Uterus (tissue), 4 donors: ENCODE measurements at places on chromosomes 5 and 9.
A peak's percentile ranks its signal among the peaks of the same experiment; 100 is the strongest.

DNA sequence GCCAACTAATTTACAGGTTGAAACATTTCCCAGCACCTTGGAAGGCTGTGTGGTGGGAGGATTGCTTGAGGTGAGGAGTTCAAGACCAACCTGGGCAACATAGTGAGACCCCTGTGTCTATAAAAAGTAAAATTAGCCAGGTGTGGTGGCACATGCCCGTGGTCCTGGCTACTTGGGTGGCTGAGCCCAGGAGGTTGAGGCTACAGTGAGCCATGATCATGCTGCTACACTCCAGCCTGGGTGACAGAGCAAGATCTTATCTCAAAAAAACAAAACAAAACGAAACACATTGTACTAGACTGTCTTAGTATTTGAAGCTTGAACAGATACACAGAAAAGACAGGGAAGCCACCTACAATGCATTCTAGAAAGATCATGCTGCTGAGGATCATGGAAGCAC is 2.8 kb upstream of the HSDL2 start:
- no peak for DNase-seq

- no peak for DNase-seq
Measured at GRCh38 chr5:127839496-127840197, 136.5 kb downstream of the CCDC192 start.

GRCh38 chr5:126368239-126368812 is 54.9 kb upstream of the GRAMD2B start:
- peak; percentile 73 for DNase-seq

GRCh38 chr5:39675676-39676075 is 250.9 kb upstream of the DAB2 start:
- no peak for DNase-seq

GRCh38 chr5:125278711-125279110 is 532.3 kb upstream of the ZNF608 start:
- no peak for DNase-seq

DNA sequence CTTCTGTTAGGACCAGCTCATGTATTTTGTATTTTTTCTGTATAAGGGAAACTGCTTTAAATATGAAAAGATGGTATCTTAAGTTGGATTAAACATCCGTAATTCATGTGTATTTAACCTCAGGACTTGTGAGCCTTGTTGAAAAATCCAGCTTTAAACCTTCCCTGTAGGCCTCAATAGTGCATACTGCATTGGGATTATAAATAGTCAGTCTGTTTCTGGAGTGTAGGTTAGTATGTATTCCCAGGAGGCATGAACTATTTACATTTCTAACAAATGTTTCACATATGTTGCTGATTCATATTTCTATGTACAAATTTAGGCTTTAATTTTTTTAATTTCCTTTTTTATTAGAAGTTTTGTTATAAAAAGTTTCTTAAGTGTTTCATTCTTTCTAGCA is 137.9 kb upstream of the GRHPR start:
- no peak for DNase-seq

DNA sequence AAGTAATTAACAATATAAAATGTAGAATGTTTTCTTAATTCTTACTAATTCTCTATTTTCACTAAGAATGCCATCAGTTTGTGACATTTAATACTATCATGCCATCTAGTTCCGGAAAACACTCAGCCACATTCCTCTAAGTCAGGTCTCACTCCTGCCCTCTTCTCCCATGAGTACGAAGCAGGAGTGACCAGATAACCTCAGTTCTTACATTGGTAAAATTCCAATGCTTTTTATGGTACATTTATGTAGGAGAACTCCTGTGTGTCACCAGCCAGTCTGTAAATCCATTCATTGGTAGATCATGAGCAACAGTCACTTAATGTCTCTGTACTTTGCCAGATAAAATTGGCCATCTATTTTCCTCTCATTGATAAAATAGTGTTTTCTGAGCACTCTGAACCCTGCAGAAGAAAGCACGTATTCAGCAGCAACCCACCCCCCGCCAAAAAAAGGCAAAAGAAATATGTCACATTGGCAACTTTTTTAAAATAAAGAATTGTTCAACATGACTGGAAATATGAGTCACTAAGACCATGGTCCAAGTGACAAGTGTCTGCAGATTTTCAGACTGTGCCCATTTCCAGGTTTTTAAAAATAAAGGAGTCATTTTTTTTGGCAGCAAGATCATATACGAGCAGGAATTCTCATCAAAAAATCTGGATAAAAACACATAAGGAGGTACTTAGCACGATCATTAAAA is 11.8 kb downstream of the GLIS3 start:
- no peak for DNase-seq

DNA sequence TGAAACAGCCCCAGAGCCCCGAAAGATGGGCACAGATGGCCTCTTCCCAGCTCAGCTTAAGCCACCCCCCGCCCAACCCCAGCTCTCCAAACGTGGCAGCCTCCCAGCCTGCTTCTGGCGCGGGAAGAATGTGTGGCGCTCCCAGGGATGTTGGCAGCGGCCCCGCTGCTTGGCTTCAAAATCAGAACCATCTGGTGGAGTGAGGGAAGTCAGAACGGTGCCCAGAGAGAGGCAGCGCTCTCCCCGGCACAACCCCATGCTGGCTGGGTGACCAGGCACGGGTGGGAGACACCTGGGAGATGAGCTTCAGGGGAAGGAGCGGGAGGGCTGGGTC is 72.7 kb upstream of the ORM1 start:
- DNase-seq: peak; percentile 78

DNA sequence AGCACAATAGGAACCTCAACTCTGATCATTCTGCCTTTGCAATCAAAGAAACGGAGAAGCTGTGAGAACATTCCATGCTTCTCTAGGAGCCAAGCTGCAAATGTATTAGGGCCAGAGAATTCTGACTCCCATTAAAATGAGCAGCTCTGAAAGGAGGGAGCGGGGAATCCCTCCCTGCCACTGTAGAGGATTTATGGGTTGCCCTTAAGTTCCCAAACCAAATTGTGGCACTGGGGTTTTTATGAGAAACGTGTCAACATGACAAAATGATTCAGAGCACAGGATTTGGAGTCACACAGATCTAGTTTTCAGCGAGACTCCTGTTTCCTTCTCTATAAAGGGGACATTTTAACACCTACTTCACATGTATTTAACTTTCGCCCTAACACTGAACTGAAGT is 1.8 kb downstream of the IL6ST start:
- no peak for DNase-seq

DNA sequence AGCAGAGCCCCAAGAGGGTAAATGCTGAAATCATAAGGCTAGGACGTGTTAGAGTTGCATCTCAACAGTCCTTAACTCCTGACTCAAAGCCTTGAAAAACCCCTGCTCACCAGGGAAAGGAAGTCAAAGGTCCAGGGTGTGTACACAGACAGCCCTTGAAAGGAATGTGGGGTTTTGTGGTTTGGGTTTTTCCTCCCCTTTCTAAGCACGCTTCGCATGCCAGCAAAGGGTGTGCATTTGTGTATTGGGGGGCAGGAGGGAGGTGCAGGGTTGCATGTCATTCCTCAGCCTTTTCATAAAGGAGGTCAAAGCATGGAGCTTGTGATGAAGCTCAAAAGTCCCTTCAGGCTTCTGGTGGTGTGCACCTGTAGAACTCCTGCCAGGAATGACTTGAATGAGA is 17.3 kb upstream of the XPA start:
- DNase-seq: no peak

DNA sequence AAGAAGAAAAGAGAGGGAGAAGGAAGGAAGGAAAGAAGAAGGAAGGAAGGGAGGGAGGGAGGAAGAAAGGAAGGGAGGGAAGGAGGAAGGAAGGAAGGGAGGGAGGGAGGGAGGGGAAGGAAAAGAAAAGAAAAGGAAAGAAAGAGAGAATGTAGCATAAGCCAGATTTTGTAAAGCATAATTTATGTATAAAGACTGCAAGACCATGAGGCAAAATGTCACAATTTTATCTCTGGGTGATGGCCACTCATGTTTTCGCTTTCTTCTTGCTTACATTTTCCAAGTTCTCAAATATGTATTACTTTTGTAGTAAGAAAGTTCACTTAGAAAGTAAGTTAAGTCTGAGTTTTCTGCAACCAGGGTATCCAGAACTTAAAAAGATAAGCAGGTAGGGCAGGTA is 3.4 kb upstream of the RNF183 start:
- no peak for DNase-seq

DNA sequence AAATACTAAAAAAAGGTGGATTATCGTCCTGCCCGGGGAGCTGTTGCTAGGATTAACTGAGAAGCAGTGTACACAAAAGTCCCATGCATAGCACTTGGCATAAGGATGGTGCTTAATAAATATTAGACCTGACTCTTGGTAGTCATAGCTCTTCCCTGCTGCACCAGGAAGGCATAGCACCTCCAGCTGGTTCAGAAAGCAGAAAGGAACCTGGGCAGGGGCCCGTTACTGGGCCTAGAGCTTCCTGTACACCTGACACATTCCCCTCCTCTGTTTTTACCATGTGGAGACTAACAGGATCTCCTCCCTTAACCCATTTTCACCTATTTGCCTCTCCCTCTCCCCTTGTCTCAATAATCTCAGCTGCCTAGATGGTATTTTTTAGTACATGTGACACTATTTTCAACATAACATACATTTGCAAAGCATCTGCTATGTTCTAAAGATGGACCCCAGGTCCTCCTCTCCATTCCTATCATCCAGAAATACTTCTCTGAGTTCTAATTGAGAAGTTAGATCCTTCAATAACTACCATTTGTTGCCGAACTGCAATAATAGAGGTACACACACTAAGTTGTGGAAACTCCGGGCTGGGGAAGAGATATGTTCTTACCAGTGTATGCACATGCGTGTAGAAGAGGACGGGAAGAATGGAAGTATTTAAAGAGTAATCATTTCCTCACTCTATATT is 3.2 kb upstream of the ANP32B start:
- DNase-seq: no peak

- DNase-seq: no peak
Measured at GRCh38 chr9:92165484-92165883, 50.3 kb upstream of the SPTLC1 start.

DNA sequence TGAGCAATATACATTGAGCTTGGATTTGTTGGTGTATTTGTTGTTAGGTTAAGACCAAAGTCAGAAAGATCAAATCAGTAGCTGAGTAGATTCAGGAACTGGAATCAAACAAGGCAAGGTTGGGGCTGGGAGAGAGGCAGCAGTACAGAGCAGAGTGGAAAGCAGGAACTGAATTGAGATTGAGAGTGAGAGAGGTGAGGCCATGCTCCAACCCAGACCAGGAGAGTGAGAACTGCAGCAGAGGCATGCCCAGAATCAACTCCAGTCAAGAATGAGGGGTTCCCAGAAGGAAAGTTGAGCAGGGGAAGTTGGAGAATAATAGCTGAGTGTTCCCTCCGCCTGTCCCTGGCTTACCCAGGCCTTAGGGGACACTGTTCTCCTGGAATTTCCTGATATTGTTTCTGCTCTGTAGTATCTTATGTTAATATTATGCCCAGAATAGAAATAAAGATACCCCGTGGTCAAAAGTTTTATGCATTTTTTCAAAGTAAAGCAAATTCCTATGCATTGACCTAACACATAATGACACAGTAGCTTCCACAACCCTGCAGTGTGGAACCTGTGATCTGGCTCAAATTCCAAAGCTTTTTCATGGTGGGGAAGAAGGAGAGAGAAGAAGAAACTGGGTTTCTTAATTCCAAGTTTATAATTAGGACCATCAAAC is 82.7 kb downstream of the SV2C start:
- no peak for DNase-seq

- peak; percentile 36 for DNase-seq
Measured at GRCh38 chr5:74143721-74144330, 496.7 kb downstream of the ENC1 start.

GRCh38 chr9:90642570-90643539 is at the start of gene DIRAS2:
Gene DIRAS2, minus strand, starts transcription at chr9:90642824. Its CDS starts 28,997 bp downstream, at chr9:90613827.
- DNase-seq: peak; percentile 24

GRCh38 chr5:95812074-95812471 is 10.5 kb downstream of the GLRX start:
- no peak for DNase-seq

DNA sequence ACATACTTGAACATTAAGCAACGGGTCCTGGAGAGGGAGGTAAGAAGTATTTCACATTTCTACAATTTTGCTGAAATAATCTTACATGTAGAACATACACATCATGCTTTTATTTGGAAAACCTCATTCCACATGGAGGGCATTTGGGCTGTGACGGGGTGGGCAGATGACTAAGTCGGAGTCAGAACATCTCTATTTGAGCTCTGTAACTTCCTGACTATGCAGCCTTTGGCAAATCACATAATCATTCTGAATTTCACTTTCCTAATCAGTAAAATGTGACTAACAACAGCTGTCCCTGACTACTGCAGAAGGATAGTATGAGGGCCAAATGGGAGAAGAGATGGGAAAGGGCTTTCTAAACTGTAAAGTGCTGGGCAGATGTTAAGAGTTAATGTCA is 17.1 kb upstream of the IL6ST start:
- no peak for DNase-seq
